Suppressor macrophage treated with lipopolysaccharide for 4 hours (primary cell): ENCODE measurements at places on chromosomes 2 and 18.

DNA sequence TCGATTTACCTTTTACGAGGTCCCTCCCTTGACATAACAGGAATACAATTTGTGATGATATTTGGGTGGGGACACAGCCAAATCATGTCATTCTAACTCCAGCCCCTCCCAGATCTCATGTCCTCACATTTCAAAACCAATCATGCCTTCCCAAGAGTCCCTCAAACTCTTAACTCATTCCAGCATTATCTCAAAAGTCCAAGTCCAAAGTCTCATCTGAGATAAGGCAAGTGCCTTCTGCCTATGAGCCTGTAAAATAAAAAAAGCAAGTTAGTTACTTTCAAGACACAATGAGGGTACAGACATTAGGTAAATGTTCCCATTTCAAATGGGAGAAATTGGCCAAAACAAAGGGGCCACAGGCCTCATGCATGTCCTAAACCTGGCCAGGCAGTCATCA is 381.1 kb downstream of the PIK3C3 start:
- DNase-seq, result no peak

DNA sequence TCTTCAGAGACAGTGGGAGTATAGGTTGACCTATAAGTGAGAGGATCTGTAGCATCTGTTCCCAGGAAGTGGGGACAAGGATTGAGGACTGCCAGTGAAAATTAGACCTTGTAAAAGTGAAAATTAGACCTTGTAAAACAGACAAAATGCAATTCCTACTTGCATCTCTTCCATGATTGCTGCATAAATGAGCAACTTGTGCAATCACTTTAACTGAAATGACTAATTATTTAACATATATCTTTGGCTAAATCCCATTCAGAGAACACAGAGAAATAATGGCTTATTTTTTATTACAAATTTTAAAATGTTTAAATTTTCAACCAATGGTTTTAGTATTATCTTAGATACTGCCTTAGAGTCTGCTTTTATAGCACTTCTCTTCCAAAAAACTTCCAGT is 67.2 kb upstream of the NABP1 start:
- peak; percentile 63 for DNase-seq

DNA sequence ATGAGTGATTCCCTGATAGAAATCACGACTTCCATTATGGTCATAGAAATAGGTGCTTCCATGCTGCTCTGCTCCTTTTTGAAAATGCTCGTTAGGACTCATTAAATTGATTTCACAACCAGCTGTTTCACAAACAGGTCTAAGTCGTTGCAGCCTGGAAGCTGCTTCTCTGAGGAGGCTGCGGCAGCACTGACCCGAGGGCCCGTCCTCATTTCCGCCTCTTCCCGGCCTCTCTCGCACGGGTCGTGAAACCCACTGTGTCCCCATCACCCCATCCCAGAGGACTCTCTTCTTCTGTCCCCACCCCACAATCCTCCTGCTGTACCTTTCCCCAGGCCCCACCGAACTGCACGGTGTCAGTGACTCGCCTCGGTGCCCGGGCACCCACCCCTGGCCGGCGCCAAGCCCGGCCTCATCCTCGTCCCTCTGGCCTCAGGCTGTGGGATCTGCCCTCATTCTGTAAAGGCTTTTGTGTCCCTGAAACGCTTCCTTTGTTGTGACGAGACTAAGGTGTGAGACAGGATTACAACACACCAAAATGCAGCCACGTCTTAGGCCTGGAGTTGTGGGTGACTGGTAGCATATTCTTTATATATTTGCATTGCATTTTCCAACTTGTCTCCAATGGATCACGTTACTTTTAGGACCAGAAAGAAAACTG is 112.7 kb upstream of the CTDP1 start:
- no peak for DNase-seq

- DNase-seq, result no peak
Measured at GRCh38 chr18:48740068-48740440, 201.2 kb downstream of the CTIF start.

GRCh38 chr2:215374002-215374401 is 61.9 kb downstream of the FN1 start:
- DNase-seq, result no peak

GRCh38 chr2:68727683-68728375 is 6.8 kb upstream of the ARHGAP25 start:
- no peak for DNase-seq

DNA sequence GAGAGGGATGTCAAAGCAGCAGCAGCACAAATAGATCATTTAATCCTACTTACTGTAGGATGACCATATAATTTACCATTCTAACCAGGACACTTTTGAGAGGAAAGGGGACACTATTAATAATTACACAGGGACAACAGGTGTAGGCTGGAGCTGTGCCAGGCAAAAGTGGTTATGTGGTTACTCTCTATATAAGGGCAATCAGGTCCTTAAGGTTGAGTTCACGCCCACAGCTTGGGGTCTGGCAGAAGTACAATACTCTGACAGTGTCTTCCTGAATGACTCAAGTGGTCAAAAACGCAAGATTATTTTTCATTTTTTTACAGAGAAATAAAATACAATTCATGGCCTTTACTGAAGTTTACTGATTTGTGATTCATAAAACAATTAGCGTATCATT is 2.8 kb downstream of the PREPL start:
- DNase-seq, result no peak

GRCh38 chr2:241066171-241066892 is 35.8 kb downstream of the MTERF4 start:
- no peak for DNase-seq

DNA sequence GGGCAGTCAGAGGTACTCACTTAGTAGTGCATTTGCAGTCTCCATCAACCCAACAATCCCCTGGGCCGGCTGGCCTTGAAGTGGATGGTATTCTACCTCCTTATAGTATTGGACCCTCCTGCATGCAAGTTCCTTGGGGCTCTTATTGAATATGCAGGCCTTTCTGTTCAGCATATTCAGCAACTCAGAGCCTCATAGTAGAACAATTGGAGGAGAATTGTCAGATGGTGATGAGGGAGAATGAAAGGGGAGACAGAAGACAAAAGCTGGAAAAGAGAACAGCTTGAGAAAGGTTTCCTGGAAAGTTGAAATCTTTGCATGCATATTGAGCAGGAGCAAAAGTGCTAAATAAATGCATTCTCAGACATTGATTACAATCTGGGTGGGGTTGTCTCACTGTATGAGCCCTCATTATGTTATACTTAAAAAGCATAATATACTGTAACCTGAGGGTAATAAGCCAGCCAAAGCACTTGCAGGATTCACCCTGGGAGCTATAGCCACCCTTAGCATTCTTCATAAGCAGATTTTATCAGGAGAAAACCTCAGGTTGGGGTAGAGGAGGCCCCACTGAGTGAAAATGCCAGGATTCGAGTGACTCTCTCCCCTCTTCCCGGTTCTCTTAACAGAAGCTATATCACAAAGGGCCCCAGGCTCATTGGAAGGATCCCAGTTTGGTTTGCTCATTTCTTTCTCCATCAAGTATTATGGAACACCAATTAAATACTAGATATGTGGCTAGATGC is 178.1 kb downstream of the MSH2 start:
- DNase-seq, result no peak

- no peak for DNase-seq
Measured at GRCh38 chr2:96495982-96496629, 9.1 kb downstream of the NEURL3 start.
